ENCODE measurements at places on chromosomes 16 and 17.
A peak's percentile ranks its signal among the peaks of the same experiment; 100 is the strongest.

GRCh38 chr16:88382491-88383400 is at the start of gene ZNF469:
ZNF469 (plus strand) TSS chr16:88382959; CDS start chr16:88427471, 44,512 bp downstream.
- peak; percentile 40 for DNase-seq

DNA sequence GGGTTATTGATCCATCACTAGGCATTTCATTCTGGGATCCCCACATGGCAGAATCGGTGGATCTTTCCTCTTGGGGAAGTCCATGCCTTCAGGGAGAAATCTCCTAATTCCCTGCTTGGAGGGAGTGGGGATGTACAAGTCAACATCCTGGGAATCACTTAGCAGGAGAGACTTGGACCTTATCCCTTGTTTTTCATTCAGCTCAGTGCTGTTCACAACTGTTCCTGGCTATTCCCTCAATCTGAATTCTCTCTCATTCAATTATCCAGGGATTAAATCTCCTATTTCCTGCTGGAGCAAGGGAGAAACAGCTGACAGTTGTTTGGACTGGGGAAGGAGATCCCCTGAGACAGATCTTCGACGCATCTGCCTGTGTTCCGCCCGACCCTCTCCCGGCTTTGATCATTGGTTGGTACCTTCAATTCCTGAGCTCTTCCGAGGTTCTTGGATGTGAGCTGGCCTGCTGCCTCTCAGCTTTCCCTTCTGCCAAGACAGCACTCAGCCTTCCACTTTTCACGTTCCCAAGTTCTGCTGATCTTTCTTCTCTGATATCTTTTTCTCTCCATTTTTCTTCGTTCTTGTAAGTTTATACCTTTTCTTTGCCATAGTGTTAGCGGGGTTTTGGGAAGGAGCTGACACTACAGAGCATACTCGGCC is 115.4 kb upstream of the GNAO1 start:
- no peak for DNase-seq

- no peak for DNase-seq
Measured at GRCh38 chr16:47694543-47694942, 233.4 kb downstream of the PHKB start.

GRCh38 chr16:3131755-3132377 is 3.0 kb upstream of the ZNF213 start:
- peak; percentile 25 for DNase-seq

- DNase-seq = peak; percentile 47
Measured at GRCh38 chr17:80036715-80037477, 454 bp downstream of the CCDC40 start.

GRCh38 chr17:64378890-64379354 is 11.7 kb downstream of the PECAM1 start:
- DNase-seq = no peak

GRCh38 chr17:74513987-74514631 is 17.2 kb downstream of the CD300LB start:
- peak; percentile 74 for DNase-seq

DNA sequence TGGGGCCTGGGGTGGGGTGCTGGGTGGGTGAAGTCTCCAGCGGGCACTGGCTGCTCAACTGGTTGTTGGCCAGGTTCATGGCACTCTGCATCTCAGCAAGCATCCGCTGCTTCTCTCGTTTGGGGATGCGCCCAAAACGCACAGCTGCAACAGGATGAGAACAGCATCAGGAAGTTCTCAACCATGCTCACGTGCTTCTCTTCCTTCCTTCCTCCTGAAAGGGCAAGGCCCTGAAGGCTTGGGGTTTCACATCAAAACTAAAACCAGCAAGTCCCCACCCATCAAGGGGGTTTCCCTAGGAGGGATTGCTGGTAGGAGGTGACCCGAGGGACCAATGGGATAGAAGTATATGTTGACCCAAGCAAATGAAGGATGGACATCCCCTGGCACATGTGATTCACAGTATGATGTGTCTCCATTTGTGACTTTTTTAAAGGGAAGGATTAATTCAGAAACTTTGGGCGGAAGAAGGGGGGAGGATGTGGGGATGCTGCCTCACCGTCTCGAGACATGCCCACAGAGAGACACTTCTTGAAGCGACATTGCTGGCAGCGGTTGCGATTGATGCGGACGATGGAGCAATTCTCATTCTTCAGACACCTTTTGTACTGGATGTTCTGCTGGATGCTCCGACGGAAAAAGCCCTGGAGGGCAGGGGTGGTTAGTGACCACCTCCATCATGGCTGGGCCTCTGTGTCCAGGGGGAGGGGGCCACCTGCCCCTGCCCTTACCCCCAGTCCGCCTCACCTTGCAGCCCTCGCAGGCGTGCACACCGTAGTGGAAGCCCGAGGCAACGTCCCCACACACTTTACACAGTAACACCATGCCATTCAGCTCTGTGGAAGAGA is 4.2 kb downstream of the NR1D1 start:
- no peak for DNase-seq

Data from fibroblast of lung (primary cell).